ENCODE measurements at places on chromosomes 16 and 17.

- DNase-seq = no peak
These were observed 541 bp upstream of the RBBP6 start for GRCh38 chr16:24538756-24539294.

GRCh38 chr17:47803201-47803600, 18.4 kb downstream of the OSBPL7 start:
- DNase-seq = no peak

- DNase-seq = peak; percentile 87
These were observed 38.3 kb upstream of the HAPSTR1 start for GRCh38 chr16:9053006-9053601.

DNA sequence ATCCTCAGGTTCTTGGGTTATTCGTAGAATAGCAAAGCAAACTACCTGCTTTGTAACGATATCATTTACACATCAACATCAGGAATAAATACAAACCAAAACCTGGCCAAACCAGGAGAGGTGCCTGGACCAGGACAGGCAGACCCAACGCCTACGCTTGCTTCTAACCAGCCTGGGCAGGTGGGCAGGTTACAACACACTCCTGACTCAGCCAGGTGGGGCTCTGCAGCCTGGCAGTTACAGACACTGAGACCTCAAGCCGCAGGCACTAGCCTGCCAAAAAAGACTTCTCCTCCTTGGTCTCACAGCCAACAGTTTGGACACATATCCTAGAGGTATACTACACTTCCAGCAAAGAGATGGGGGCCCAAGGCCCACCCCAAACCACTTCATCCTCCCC, 14.0 kb downstream of the ANKRD11 start:
- no peak for DNase-seq

GRCh38 chr17:45143767-45144198, 4.5 kb upstream of the HEXIM1 start:
- DNase-seq = peak; percentile 92

GRCh38 chr16:51813609-51814008, 662.5 kb upstream of the SALL1 start:
- no peak for DNase-seq

- no peak for DNase-seq
These were observed 7.5 kb downstream of the ERN2 start for GRCh38 chr16:23705517-23705902.

DNA sequence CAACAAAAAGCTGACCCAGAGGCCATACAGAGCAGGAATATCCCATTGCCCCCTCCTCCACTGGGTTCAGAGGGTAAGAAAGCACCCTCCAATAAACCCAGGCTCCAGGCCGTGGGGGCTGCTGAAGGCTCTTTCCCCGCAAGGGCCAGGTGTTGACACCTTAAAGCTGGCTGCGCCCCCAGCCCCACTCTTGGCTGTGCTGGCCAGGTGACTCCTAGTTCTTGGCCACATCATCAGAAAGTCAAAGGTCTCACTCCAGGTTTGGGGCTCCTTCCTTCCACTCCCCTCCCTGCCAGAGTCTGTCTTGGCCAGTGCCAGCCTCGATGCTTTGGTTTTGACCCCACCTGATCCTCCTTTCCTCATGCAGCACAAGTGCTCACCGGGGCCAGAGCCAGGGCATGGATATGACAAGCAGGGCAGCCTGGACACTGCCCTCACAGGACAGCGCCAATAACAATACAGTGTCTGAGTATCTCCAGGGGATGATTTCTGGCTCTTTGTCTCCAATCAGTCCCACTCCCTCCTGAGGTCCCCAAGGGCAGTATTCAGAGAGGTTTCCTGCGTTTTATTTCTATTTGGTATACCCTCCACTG, 8.2 kb downstream of the SLC46A1 start:
- DNase-seq = no peak

GRCh38 chr16:85798283-85798776, 1.0 kb downstream of the EMC8 start:
- DNase-seq = no peak

DNA sequence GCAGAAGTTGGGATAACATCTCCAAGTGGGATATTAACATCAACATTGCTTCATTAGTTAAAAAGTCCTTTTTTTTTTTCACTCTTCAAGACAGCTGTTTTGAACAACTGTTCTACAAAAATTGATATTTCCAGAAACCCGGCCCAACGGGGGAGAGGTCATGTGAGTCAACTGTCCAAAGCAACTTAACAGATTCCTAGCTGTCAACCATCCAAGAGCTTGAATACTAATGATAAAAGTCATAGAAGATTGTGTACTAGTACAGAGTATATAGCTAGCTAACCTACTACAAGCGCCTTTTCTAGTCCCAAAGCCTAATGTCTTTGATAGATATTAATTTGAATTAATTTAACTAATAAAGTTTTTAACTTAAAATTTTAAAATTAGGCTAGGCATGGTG, 172.0 kb downstream of the CYB561 start:
- DNase-seq = peak; percentile 72

DNA sequence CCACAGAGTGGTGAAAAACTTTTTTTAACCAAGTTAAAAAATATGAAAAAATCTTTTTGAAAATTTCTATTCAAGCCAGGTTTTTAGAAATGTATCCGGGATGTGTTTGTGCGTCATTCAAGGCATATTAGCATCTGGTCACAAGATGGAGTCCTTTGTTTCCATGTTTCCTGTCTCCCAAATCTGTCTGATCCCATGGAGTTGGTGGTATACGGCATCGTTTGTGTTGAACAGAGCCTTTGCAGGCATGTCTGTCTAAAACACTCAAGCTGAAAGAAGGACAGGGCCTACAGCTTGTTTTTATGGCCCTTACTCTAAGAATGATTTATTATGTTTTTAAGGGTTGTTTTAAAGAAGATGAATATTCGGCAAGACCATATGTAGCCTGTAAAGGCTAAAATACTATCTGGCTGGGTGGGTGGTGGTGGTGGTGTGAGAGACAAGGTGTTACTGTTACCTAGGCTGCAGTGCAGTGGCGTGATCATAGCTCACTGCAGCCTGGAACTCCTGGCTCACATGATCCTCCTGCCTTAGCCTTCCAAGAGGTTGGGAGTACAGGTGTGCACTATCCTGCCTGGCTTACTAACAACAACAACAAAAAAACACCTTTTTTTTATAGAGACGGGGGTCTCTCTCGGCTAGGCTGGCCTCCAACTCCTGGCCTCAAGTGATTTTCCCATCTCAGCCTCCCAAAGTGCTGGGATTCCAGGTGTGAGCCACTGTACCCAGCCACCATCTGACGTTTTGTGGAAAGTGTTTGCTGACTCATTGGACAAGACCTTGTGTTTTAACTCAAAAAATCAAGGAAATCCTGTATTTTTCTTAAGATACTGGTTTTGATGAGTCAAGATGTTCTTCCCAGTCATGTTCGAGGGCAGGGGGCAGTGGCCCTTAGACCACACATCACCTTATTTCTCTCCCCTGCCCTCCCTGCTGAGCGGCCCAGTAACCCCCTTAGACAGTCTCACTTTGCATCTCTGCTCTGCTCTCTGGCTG, 52.2 kb downstream of the NDE1 start:
- DNase-seq = peak; percentile 28

DNA sequence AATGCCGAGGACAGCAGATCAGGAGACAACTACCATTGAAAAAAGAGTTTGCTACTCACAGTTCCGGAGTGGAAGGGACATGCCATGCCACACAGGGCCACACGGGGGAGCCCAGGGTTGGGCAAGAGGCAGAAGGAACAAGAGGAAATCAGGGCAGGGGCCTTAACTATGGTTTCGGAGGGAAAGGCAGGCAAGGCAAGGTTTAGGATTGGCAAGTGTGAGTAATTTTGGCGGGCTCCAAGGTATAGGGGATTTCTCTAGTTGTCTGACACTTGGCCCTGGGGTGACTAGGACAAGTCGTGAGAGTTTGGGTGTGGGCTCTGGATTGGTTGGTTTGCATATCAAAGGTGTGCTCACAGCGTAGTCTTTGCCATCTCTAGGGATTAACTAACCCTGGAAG, 27.0 kb upstream of the NTN1 start:
- DNase-seq = peak; percentile 38

DNA sequence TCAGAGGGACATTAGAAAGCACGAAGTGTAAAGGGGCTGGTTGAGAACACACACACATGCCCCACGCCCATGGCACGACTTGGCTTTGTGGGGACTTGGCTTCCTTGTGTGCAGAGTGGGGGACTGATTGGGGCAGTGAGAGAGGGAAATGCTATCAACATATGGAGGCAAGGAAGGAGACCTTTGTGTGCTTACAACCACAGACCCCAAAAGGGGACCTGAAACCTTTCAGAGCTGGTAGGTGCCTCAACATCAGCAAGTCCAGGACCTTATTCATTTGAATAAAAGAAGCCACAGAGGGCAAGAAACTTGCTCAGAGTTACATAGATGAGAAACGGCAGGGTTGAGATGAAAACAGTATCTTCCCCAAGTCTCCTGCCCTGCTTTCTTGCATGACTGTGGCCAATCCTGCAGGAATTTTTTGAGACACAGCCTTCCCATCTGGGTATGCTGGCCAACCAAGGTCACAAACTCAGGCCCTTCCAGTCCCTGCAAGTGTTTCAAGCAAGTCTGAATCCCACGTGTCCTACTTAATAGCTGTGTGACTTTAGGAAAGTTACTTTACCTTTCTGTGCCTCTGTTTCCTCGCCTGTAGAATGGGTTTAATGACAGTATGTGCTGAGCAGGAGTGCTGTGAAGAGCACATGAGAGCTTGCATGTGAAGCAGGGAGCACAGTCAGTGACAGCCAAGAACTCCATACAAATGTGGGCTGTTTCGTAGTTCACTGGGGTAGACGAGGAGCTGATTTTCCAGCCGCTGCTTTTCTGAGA, 26.2 kb downstream of the C16orf78 start:
- DNase-seq = no peak

GRCh38 chr17:78496311-78496710, 80.9 kb downstream of the DNAH17 start:
- DNase-seq = no peak

- no peak for DNase-seq
These were observed 349.1 kb upstream of the EEF2KMT start for GRCh38 chr16:5446623-5447240.

DNA sequence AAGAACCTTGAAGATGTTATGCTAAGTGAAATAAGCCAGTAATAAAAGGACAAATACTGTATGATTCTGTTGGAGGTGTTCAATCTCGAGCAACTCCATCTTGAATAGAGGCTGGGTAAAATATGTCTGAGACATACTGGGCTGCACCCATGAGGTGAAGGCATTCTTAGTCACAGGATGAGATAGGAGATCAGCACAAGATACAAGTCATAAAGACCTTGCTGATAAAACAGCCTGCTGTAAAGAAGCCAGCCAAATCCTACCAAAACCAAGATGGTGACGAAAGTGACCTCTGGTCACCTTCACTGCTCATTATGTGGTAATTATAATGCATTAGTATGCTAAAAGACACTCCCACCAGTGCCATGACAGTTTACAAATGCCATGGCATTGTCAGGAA, 98.1 kb downstream of the RGS9 start:
- DNase-seq = no peak

GRCh38 chr17:78506454-78507309, 70.5 kb downstream of the DNAH17 start:
- no peak for DNase-seq

GRCh38 chr17:48814504-48814903, 2.5 kb downstream of the TTLL6 start:
- peak; percentile 27 for DNase-seq

- DNase-seq = no peak
These were observed 63.8 kb downstream of the GSG1L start for GRCh38 chr16:27999687-28000086.

- DNase-seq = no peak
These were observed 32.1 kb upstream of the RPH3AL start for GRCh38 chr17:384622-385177.

- DNase-seq = no peak
These were observed 14.8 kb downstream of the TANC2 start for GRCh38 chr17:62980842-62981241.

DNA sequence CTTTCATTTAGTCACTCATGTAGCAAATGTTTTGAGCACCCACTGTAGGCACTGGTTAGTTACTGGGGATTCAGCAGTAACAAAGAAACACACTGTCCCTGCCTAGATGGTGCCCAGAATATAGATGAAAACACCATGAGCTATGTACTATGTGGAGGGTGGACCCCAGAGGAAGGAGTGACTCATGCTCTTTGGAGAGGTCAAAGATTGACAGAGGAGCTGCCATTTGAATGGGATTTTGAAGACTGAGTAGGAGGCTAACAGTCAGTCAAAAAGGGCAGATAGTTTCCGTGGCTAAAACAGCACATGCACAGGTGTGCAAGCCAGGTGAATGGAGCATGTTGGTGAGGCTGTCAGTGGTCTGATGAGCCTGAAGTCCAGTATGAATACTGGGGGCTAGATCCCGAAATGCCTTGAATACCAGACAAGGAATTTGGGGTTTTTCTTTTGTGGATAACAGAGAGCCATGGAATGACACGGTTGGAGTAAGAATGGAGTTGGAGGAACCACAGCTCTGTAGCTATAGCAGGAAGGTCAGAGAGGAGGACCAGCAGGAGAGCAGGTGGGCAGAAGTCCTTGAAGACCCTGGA, 6.1 kb downstream of the IL21R start:
- peak; percentile 47 for DNase-seq

- no peak for DNase-seq
These were observed 822.4 kb upstream of the RBFOX1 start for GRCh38 chr16:6510261-6510660.

DNA sequence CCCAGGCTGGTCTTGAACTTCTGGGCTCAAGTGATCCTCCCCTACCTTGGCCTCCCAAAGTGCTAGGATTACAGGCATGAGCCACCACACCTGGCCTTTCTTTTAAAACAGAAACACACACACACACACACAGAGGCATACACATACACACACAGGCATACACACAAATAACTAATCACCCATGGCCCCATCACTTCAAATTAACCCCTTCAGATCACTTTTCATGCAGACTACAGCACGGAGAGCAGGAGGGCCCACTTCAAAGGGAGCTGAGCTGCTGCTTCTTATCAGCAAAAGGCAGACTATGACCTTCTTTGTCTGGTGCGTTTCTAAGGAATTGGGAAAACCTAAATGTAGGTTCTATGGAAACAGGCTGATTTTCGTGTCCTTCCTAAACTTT, 1.9 kb downstream of the CLCN7 start:
- no peak for DNase-seq

DNA sequence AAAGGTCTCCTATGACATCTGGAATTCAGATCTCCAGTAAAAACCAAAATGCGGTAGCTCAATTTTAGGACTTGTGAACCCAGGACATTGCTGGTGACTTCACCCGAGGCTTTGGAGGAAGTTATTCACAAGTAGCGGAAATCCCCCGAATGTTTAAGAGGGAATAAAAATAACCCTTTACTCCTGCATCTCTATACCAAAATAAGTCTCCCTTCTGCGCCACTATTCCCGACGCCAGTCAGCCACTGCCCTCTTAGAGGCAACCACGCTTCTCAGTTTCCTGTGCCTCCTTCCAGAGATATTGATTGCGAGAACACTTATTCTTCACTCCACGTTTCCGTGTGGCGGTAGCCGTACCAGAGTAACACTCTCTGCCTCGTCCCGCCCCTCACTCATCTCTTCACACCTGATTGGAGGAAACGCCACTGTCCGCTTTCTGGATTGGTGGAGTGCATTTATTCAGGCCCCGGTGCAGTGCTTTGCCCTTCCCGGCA, 27.4 kb downstream of the EMP2 start:
- DNase-seq = no peak
